ENCODE measurements at places on chromosomes 2 and 18.

GRCh38 chr2:197591339-197592072 is 75.6 kb downstream of the MOB4 start:
- no peak for DNase-seq

- no peak for DNase-seq
Measured at GRCh38 chr2:40658941-40659340, 207.1 kb upstream of the SLC8A1 start.

- DNase-seq, result no peak
Measured at GRCh38 chr2:133286326-133286922, 281.8 kb downstream of the NCKAP5 start.

DNA sequence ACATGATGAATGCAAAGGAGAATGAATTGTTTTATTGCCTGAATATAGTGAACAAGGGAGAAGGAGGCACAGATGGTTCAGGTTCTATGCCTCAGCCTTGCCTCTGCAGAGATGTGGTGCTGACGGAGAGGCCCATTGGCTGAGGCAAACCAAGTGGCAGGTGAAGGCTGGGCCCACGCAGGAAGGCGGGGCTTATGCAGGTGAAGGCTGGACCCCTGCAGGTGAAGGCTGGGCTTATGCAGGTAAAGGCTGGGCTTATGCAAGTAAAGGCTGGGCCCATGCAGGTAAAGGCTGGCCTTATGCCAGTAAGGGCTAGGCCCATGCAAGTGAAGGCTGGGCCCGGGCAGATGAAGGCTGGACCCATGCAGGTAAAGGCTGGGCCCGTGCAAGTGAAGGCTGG is 414.7 kb downstream of the LRATD1 start:
- DNase-seq, result no peak

- DNase-seq, result no peak
Measured at GRCh38 chr2:45670646-45671045, 19.2 kb downstream of the PRKCE start.

- DNase-seq, result no peak
Measured at GRCh38 chr2:230779126-230779525, 66.5 kb downstream of the CAB39 start.

- DNase-seq, result no peak
Measured at GRCh38 chr2:84441036-84441435, 18.0 kb downstream of the SUCLG1 start.

DNA sequence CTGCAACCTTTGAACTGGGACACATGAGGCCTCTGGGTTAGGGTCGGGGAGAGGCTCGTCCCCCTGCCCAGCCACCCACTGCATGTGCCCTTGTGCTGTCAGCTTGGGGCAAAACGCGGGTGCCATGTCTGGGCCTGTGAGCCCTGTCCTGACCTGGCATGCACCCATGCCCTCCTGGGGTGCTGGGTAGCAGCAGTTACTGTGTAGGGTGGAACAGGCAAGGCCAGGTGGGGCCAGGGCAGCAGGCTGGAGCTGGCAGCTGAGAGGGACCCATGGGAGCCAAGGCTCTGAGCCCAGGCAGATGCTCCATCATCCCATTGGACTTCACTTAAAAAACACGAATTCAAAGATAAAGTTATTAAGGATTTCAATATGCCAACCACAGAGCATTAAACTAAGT is 133.8 kb upstream of the REV1 start:
- no peak for DNase-seq

GRCh38 chr2:153519257-153519875 is 40.8 kb upstream of the RPRM start:
- DNase-seq, result peak; percentile 48

DNA sequence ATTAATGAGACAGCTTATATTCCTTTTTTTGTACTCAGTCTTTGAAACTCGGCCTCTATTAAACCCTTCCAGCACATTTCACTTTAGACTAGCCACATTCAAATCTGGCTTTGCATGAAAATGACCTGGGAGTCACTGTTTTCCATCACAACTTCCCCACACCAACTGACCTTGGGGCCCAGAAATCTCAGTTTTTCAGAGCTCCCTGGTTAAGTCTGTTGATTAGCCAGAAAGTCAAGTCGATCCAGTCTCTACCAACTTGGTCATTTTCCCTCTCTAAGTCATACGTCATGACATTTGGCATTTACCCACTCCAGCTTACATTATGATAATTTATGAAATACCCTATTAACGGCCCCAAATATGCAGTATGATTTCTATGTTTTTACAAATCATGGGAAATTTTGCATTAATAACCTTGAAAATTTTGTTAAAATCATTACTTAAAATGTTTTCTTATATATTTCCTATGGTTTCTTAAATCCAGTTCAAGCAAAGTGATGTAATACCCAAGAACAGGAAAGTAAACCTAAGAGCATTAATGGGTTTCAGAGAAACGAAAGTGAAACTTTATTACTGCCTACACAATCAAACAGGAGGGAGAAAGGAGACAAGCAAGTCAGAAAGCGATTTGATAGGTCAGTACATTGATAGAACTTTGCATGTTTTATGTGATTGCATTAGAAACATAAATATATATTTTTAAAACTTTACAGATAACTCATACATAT is 77.1 kb downstream of the SPATS2L start:
- no peak for DNase-seq

DNA sequence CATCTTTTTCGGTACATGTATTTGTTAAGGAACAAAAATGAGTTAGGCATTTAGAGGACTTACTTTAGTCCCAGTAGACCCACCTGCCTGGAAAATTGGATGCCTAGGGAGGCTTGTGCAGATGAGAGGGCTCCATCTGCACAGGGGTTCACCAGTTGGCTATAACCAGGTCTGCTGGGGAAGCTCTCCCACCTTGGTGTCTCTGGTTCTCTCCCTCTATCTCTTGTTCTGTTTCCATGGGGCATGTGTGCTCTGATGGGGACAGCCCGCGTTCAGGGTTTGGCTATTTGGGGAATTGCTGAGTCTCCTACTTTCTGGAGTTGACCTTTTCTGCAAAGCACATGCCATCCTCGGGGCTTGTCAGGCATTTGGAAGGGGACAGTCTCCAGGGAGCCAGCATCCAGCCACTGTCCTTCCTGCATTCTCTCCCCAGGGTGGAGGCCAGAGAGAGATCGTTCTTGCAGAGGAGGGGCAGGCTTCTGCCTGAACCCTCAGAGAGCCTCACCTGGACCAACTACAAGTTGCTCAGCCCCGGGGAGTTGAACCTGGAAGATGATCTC is 157.3 kb downstream of the KLHL29 start:
- DNase-seq, result no peak

DNA sequence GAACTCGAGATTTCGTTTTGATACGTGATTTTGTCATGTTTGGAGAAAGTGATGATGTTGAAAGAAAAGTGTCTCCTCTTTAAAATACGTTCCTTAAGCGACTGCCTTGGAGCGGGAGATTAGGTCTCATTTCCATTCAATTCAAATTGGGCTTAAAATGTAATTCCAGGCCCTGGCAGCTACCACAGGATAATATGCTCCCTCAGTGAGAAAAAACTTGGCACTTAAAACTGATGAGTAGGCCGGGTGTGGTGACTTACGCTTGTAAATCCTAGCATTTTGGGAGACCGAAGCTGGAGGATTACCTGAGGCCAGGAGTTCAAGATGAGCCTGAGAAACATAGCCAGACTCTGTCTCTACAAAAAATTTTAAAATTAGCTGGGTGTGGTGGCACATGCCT is 146.3 kb upstream of the L3MBTL4 start:
- DNase-seq, result no peak
